Astrocyte of the spinal cord (primary cell): ENCODE measurements at places on chromosomes 1 and 21.
A peak's percentile ranks its signal among the peaks of the same experiment; 100 is the strongest.

GRCh38 chr1:50610563-50610962, 187.3 kb upstream of the DMRTA2 start:
- no peak for DNase-seq

DNA sequence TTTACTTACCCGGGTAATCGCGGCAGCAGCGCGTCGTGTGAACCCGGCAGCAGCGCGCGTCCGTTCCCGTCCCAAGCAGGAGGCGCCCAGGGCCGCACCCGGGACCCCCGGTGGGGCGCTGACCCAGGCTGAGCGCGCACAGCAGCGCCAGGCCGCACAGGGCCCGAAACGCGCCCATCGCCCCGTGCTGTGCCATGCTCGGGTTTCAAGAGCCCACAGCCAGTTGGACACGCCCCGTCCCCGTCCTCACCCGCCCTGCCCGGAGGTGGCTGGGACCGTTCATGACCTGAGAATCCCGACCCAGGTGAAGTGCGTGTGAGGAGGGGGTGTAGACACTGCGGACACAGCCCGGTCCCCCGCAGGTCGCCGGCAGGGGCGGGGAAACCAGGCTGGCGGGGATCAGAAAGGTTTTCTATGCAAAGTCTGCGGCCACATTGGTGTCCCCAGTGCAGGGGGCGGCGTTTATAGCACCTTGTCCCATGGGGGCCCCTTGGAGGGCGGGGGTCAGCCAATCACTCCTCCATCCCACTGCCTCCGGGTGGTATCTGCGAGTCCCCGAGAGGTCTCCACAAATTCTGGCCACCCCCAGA, at the start of gene TNFRSF18:
TSS of gene TNFRSF18 (minus strand) at position 217 of the 590 bp plus-strand sequence. CDS start at position 196, 21 bp downstream.
- DNase-seq, result peak; percentile 5

DNA sequence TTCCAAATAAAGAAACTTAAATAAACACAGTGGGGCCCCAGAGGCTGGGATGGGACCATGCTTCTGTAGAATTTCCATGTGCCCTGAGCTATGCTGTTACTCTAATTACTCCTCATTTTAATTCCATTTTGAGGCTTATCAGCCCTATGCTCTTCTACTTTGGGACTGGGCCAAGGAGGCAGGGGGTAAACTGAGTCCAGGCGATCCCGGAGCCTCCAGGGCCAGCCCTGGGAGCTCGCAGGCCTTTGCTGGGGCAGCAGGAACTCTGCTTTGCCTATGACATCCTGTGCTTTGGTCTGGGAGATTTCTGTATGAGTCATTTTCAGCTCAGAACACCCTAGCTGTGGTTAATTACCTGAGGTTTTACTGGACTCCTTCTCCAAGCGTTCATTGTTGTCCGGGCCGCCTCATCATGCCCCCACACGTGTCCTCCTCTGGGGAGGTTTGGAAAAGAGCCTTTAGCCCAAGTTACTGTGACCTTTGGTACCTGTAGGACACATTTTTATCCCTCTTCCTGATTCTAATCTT, 95.7 kb downstream of the RHOU start:
- peak; percentile 80 for DNase-seq

DNA sequence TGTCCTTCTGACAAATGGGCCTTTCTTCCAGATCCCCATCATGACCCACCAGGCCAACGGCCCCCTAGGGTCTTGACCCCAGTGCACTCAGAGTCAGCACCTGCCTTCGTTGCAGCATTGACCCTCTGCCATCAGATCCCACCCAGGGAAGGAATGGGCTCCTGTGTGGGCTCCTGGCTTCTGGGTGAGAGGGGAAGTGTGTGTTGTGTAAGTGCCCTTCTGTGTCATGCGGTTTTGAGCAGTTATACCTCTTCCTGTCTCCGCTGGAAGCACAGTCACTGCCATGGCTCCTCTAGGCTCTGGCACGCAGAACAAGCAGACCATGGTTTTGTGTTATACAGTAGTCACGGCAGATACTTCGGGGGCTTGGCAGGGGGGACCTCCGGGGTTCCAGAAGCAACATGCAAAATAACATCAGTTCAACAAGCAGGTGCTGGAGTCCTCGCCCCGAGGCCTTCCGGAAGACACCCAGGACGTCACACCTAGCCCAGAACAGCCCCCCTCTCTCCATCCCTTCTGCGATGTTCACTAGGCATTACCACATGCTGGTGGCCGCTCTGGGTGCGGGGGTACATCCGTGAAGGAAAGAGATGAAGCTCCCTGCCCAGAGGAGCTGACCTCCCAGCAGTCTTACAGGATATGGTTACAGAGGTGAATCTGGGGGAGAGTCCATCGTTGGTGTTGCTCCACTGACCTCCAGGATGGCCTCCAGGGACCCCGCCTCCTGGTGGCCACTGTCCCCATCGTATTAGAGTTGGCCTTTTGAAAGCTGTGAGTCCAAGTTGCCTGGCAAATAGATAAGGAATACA, 17.4 kb upstream of the KCNAB2 start:
- DNase-seq, result no peak

DNA sequence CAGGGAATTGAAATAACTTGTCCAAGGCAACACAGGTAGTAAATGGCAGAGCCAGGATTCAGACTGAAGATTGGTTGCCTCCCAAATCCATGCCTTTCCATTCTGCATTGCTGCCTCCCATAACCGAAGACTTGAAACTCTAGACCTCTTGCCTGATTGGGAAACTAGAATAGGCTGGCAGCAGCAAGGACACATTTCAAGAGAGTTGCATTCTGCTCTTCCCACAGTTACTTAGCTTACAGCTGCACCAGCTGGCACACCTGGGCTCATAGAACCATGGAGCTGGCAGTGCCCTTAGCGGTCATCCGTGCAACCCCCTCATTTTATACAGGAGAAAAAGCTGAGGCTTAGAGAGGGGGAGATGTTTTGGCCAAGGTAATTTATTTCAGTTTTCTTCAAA, 8.0 kb downstream of the TRNAU1AP start:
- DNase-seq, result no peak

- no peak for DNase-seq
Measured at GRCh38 chr1:183166454-183166853, 19.6 kb upstream of the LAMC2 start.
